Tibial artery (tissue), 4 donors: ENCODE measurements at places on chromosomes 13 and 19.

DNA sequence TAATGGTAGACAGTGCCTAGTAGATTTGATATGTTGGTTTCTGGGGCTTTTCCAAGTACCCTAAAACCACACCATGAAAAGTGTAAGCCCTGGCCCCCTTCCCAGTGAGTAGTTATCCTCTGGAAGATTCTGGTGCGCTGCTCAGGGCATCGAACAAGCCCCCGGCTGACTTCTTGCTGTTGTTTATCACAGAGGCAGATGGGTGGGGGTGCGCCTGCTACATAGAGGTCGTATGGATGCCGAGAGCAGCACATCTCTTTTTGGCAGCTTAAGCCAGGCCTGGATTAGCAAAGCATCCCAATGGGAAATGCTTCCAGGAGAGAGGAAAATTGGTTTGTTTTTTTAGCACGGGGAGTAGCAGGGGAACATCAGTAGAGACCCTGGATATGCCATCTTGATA lies 26.3 kb upstream of the SPATA13 start:
- DNase-seq: no peak

- no peak for DNase-seq
These were observed 7.4 kb upstream of the SPRY2 start for GRCh38 chr13:80348314-80348713.

- no peak for DNase-seq
These were observed 752.3 kb downstream of the PCDH9 start for GRCh38 chr13:66477816-66478215.

- DNase-seq: no peak
These were observed 147.7 kb upstream of the SOX1 start for GRCh38 chr13:111919286-111919685.

- no peak for DNase-seq
These were observed 52.1 kb downstream of the MYO9B start for GRCh38 chr19:17127671-17128070.

DNA sequence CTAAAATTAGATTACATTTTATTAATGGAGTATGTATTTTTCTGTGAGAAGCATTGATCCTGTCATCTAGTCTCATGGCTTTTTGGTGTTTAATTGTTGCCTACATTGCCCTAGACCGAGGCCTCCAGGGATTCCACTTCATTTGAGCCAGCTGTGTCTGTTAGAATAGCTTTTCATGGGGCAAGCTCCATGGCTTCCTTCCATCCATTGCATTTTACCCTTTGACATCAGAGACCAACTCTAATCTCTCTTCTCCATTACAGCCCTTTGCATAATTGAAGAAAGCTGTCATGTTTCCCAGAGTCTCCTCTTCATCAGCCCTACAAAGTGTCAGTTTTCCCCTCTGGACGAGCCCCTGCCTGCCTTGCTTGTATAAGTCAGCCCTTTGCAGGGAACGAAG lies 70.6 kb downstream of the MTUS2 start:
- no peak for DNase-seq

DNA sequence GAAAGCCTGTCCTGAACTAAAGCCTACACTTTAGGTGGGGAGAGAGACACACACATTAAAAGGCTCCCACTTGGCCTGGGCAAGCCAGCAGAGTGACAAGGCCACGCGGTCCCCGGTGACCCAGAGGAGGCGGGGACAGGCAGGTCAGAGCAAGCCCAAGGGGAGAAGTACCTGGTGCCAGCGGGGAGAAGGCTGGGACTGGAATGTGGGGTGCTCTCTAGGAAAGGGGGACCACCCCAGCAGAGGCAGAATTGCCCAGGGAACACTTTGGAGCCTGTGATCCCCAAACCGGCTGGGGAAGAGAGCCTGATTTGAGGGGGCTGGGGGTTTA lies 82.3 kb downstream of the RAB20 start:
- no peak for DNase-seq

DNA sequence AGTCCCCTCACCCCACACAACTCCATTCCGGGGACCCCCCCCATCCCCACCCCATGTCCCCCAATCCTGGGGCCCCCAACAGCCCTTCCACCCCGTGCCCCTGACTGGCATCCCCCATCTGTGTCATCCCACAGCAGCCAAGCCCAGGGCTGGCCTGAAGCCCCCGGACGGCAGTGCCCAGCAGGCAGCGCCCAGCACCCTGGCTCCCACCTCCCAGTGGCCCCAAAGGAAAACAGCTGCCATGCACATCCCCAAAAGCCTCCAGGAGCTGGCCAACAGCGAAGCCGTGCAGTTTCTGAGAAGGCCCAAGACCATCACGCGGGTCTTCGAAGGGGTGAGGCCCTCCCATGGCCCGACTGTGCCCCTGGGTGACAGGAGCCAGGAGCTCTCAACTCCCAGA lies 1.4 kb downstream of the SYNGR4 start:
- DNase-seq: no peak

DNA sequence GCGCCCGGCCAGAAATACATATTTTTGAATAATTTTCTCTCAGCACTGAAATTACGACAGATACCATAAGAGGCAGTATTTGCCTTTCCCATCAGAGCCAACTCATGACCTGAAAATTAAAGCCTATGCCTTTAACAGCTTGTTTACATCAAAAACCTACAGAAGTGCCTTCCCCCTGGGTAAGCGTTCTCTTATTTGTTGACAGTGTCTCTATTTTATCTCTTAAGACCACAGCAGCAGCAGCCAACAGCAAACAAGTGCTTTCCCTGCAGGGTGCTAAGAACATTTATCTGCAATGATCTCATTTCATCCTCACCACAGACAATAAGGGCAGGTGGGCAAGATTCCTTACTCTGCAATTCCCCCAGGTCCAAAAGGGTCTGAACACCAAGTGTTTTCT lies 6.0 kb downstream of the AKAP8L start:
- no peak for DNase-seq

- DNase-seq: no peak
These were observed 1.2 kb downstream of the GPR12 start for GRCh38 chr13:26759249-26759906.

DNA sequence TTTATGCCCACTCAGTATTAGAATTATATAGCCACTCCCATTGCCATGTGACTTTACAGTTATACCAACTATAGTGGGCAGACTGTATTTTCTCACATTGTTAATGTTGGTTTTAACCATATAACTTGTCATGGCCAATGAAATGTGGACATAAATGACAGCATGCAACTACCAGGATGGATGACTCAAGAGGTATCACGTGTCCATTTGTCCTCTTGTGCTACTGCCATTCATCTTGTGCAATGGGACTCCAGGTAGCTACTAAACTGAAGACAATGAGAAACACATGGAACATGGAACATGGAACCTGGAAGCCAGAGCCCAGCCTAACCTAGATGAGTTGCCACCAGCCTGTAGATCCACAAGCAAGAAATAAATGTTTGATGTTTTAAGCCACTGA lies 242.7 kb upstream of the IPO5 start:
- no peak for DNase-seq

GRCh38 chr19:8491574-8491973 lies 10.9 kb downstream of the PRAM1 start:
- no peak for DNase-seq

DNA sequence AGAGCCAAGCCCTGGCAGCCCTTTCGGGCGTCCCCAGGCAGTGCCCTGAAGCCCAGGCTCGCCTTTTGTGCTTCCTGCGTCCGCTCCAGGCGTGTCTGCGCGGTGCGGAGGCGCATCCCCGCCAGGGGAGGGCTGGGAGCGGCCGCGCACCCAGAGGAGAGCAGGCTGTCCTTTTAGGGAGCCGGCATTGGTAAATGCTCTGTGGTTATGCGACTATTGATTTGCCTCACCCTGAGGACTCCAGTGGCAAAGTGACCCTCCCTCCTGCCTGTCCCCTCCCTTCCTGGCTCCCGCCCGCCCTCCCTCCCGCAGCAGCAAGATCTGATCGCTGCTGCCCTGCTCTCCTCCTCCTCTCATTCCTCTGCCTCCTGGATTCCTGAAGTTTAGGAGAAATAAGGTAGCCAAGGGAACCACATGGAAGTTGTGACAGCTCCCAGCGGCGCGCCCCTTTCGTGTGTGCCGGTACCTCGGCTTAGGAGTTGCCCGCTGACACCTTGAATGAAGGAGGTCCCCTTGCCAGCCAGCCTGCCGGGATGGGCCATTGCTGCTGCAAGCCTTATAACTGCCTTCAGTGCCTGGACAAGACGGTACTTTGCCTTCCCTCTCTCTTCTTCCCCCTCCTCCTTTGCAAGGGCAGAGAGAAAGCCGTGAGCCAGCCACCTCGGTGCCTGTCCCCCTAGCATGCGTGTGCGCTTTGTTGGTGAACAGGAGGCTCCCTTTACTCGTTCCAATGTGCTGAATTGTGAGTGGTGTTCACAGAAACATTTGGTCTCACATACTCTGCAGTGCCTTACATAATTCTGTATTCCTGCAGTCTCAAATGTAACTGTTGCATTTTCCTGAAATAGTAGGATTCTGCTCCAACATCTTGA lies 166.9 kb downstream of the SLC7A1 start:
- DNase-seq: no peak

DNA sequence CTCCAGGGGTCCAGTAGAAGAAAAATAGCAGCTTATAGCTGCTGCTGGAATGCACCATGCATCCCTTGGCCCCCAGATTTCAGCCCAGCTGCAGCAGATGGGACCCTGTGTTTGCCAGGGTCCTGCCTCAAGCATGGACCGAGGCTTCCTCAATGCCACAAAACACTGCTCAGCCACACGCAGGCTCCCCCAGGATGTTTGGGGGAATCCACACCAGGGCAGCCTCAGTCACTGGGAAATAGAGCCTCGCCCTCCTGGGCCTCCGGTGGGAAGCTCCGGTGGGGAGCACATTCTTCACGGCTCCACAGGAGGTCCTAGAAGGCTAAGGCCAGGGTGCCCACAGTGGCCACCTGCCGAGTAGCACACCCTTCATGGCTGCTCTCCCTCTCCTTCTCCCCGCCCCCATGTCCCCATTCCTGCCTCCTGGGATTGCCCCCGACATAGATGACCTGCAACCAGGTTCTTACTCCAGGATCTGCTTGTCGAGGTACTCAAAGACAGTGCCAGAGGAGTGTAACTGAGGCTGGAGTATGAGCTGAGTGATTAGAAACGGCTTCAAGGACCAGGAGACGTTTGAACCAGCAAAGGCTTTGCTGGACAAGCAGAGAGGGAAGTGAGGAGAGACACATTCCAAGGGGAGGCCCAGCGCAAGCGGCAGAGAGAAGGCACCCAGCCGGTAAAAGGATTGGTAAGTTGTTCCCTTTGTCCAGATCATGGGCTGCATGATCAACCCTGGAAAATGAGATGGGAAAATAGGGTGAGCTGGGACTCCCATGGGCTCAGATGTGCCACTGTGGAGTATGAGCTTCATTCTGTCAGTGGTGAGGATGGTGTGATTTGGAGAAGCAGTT lies 110.7 kb upstream of the UQCRFS1 start:
- no peak for DNase-seq

DNA sequence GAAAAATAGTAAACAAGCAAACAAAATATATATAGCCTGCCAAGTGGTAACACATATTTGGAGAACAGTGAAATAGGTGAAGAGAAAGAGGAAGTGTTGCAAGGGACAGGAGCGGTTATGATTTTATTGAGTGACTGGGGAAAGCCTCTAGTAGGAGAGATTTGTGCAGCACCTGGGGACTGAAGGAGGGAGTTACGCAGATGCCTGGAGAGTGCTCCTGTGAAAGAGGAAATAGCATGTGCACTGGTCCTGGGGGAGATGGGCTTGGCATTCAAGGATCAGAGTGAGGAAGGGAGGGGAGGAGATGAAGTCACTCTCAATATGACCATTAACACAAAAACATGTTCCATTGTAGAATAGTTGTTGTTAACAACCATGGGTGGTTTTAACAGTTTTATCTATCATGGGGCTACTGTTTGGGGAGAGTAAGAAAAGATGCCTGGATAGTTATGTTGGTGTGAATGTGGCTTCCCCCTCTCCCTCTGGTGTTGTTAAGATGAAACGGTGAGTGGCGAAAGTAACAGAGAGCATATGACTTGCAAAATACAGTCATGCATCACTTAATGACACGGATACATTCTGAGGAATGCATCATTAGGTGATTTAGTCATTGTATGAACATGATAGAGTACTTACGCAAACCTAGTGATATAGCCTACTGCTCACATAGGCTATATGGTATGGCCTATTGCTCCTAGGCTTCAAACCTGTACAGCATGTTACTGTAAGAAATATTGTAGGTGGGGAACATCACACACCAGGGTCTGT lies 251.7 kb upstream of the ARGLU1 start:
- no peak for DNase-seq

DNA sequence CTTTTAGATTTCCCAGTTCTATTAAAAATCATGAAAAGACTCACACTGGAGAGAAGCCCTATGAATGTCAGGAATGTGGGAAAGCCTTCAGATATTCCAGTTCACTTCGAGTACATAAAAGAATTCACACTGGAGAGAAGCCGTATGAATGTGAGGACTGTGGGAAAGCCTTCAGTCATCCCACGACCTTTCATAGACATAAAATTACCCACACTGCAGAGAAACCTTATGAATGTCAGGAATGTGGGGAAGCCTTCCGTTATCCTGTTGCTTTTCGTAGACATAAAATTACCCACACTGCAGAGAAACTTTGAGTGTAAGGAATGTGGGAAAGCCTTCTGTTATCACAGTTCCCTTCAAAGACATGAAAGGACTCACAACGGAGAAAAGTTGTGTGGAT lies 55.2 kb downstream of the ZNF627 start:
- DNase-seq: no peak

- no peak for DNase-seq
These were observed 6.9 kb downstream of the GRAMD1A start for GRCh38 chr19:35006999-35007365.

GRCh38 chr19:52640916-52641315 lies 2.8 kb upstream of the ZNF83 start:
- DNase-seq: no peak

GRCh38 chr19:28066161-28066560 lies 1146.8 kb downstream of the UQCRFS1 start:
- no peak for DNase-seq

DNA sequence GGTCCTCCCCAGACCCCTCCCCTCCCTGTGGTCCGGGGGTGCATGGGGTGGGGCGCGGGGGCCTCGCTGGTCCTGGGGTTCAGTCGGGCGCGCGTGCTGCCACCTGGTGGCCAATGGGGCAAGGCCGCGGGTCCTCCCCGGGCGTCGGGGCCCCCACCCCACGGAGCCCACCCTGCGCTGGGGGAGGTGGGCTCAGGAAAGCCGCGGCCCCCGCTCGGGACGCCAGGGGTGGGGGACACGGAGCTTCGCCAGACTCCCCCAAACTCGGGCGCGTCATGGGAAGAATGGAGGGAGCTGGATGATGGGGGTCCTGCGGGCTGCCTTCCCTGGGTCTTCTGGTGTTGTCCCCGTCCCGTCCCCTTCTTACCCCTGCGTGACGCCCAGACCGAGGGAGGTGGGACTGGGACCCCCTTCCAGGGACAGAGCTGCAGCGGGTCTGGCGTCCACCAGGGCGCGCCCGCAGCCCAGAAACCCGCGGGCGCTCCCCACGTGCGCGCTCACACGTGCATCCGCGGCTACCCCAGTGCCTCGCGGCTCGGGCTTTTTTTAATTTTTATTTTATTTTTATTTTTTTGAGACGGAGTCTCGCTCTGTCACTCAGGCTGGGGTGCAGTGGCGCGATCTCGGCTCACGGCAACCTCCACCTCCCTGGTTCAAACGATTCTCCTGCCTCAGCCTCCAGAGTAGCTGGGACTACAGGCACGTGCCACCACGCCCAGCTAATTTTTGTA lies 19.8 kb upstream of the TCF3 start:
- no peak for DNase-seq
